Hematopoietic multipotent progenitor cell treated with erythropoietin and hydrocortisone succinate and interleukin-3 and kit ligand, for 4 days (in vitro differentiated cells): ENCODE measurements at places on chromosomes 1 and 21.

- DNase-seq = no peak
Observed at GRCh38 chr21:39781331-39781730, 36.3 kb downstream of the IGSF5 start.

- DNase-seq = no peak
Observed at GRCh38 chr1:18603212-18603852, 27.3 kb upstream of the PAX7 start.

GRCh38 chr21:42654179-42654912 is 925 bp downstream of the PDE9A start:
- DNase-seq = no peak

- no peak for DNase-seq
Observed at GRCh38 chr1:174724219-174724618, 275.5 kb upstream of the CACYBP start.

DNA sequence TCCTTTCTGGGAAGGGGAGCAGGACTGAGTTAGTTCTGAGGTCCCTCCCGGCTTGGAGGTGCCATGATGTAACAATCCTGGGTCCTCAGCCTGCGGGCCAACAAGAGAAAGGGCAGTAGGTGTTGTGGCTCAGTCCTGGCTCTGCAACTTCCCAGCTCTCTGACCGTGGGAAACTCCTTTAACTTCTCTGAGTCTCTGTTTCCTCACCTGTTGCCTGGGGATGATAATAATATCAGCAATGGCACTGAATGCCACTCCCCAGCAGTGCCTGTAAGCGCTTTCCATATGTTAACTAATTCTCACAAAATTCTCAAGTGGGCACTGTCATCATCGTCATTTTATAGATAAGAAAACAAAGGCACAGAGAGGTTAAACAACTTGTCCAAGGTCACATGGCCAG is 2.3 kb downstream of the PADI3 start:
- no peak for DNase-seq

DNA sequence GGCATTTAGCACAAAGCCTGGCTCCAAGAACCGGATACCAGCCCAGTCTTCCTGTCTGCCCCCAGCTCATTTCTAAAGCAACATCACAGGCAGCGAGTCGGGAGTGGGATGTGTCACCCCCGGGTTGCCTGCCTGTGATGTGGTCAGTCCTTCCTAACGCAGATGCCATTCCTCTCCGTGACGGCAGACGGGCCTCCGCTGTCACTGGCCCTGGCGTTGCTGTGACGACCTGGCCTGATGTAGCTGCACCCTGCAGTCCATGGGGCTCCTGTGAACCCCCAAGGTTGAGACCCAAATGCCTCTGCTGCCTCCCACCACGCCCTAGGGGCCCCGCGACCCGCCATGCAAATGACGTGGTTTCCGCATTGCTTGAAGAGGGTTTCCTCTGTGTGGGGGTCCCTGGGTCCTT is 12.3 kb downstream of the TNFRSF1B start:
- DNase-seq = no peak

- DNase-seq = no peak
Observed at GRCh38 chr1:213186168-213186567, 135.1 kb downstream of the RPS6KC1 start.

GRCh38 chr1:117060441-117061317 is 553 bp downstream of the TTF2 start:
- peak; percentile 79 for DNase-seq

- peak; percentile 89 for DNase-seq
Observed at GRCh38 chr1:61588736-61589672, 135.9 kb downstream of the TM2D1 start.

DNA sequence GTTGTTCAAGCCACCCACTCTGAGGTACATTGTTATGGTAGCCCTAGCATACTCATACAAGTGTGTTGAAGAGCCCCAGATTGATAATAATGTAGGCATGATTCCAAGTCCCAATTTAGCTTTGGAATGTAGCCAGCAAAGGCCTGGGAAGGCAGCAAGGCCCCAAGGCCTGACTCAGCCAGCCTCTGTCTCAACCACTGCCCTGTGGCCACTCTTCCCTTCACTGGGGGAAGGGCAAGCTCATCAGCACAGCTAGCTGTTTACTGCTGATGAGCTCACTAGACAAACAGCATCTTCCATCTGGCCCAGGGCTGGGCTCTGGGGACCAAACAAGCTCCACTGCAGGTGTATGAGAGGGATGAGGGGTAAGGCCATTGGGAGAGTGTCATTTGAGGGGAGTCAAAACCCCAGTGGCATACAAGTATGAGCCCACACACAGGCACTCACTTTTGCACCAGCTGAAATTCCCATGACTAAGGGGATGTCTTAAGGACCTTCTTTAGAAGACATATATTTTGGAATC is 2.2 kb upstream of the IRF6 start:
- DNase-seq = peak; percentile 77

DNA sequence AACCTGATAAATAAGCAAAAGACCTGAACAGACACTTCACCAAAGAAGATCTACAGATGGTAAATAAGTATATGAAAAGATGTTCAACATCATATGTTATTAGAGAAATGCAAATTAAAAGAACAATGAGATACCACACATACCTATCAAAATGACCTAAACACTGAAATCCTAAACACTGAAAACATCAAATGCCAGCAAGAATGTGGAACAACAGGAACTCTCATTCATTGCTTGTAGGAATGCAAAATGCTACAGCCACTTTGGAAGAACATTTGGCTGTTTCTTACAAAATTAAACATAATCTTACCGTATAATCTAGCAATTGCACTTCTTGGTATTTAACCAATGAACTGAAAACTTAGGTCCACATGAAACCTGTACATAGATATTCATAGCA is 14.9 kb upstream of the PIGK start:
- no peak for DNase-seq
